A549 treated with RU486 at 1 μM for 4 hours (cell line): ENCODE measurements at places on chromosomes 1 and 21. TPM values are rescaled to one million over a fixed set of nuclear protein-coding genes. Genes with fewer than 3 reads are reported as not detected.

Gene LAD1
- total RNA-seq: 0.59 to 0.92 TPM (median 0.69 TPM) in 5 replicates

Gene RBM8A
- 195 to 245 TPM (median 215 TPM) in 5 replicates for total RNA-seq

Gene NR5A2
- 3.1 to 7.0 TPM (median 5.6 TPM) in 5 replicates for total RNA-seq

Gene POFUT2
- 18.0 to 24.3 TPM (median 21.0 TPM) in 5 replicates for total RNA-seq
